ENCODE measurements at places on chromosomes 5 and 9.

GRCh38 chr5:179229331-179229831 lies 115.9 kb downstream of the ADAMTS2 start:
- no peak for DNase-seq

- DNase-seq = no peak
Measured at GRCh38 chr5:172564883-172565282, 76.2 kb upstream of the NEURL1B start.

GRCh38 chr9:31168161-31168560 lies 1216.3 kb upstream of the ACO1 start:
- DNase-seq = no peak

GRCh38 chr5:68012429-68012828 lies 203.1 kb upstream of the PIK3R1 start:
- no peak for DNase-seq

GRCh38 chr9:110027671-110028081 lies 180.3 kb downstream of the C9orf152 start:
- no peak for DNase-seq

- no peak for DNase-seq
Measured at GRCh38 chr9:72383978-72384709, 19.1 kb upstream of the ZFAND5 start.

- DNase-seq = no peak
Measured at GRCh38 chr5:1011741-1012312, 3.2 kb downstream of the NKD2 start.

DNA sequence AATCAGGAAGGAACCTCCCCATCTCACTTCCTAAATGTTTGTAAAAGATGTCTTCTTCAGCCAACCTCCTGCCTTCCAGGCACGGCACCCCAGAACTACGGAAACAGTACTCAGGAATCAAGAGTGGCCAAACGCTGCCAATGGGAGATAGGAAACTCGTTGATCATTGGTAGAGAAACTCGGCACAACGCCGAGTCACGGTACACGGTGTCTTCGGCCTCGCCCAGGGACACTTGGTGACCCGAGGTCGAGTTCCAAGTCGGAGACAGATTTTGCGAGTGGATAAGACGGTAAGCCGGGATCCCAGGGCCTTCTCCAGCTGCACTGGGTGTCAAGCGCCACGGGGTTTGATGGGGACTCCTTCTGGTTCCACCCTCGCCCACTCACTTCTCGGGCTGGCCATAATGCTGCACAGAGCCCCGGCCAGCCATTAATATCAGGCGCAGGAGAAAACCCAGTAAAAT lies 343 bp downstream of the KIAA0825 start:
- DNase-seq = no peak

DNA sequence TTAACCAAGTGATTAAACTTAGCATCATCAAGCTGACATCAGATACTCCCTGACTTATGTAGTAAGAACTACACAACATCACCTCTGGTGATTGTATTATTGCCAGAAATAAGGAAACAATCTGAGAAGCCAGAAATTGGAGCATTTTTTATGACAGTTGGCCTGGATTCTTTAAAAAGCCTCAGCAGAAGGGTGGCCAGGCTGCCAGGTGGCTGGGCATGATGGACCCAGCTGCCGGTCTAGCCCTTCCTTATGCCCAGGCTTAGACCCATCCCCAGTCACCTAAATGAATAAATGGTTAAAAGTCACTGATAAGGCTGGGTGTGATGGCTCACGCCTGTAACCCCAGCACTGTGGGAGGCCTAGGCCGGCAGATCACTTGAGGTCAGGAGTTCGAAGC lies 12.8 kb downstream of the OR1K1 start:
- DNase-seq = no peak

- no peak for DNase-seq
Measured at GRCh38 chr5:7676455-7676854, 174.5 kb downstream of the CFAP90 start.

GRCh38 chr5:62413711-62414110 lies 1.1 kb downstream of the IPO11 start:
- no peak for DNase-seq

DNA sequence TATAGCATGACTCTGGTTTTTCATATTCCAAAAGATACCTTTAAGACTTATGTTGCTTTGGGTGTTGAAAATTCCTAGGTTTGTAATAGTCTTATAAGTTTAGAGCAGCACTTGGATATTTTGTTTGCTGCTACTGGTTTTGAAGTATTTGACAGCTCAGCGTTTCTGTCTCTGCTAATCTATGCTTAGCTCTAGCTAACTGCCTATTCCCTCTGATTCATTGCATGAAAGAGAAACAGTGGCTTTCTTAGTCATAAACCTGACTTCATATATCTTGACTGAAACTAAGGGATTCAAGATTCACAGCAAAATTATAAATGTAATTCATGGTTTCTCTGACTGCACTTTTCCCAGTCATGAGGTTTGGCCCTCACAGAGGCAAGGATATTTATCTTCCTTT lies 35.6 kb upstream of the ANXA1 start:
- no peak for DNase-seq

- DNase-seq = no peak
Measured at GRCh38 chr5:100860407-100860806, 42.7 kb downstream of the ST8SIA4 start.

DNA sequence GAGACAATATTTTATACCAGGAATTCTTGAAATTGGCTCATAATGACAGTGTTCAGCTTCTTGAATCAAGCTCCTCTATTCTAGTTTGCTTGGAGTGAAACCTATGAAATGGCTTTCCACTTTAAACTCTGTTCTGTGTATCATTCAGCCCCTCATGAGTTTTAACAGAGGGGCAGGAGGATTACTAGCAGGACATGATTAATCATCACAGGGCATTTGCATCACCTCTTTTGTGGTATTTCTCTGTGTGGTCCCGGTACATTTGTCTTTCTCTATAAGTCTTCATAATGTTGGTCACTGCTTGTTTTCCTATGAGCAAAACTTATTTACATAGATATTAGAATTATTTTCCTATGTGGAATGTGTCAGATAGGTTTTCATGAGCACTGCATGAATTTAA lies 21.2 kb downstream of the CAST start:
- no peak for DNase-seq

DNA sequence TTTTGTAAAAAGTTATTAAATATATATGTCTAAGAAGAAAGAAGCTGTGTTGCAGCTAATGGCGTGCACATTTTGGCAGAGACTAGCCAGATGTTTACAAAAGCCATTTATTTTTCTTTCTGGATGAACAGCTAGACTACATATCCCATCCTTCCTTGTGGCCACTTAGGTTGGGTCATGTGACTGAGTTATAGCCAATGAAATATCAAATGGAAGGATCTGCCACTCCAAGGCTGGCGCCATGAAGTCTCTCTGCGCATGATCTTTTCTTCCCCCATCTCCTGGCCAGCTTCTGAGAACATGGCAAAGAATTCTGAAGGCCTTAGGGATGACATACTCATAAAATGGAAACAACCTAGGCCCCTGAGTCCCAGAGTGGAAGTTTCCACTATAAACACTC lies 244.2 kb upstream of the DAB2 start:
- no peak for DNase-seq

DNA sequence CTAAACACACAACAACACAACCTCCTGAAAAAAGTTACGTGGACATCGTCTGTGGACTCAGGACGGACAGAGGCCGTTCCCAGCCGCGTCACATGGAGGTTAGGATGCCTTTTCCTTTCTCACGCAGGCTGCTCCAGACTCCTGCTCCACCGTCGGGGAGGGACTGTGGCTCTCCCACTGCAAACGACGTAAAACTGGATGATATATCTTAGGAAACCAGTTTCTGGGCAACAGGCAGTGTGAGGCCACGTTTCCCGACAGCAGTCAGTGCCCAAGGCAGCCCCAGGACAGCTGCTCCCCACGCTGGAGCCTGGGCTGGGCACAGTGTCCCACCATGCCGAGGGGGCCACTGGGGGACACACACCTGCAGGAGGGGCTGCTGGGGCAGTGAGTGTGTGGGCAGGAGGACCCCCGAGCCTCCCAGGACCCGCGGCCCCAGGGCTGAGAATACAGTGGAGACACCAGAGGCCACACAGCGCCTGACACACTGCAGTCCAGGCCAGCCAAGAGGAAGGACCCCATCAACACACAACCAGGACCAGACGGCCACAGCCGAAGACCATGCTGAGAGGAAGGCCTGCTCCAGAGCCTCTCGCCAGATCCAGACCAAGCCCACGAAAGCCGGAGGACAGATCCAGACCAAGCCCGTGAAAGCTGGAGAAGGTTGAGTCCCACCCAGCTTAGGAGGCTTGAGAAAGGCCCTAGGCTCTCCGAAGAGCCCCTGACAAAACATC lies 26.2 kb downstream of the EXD3 start:
- no peak for DNase-seq

GRCh38 chr9:117779760-117780159 lies 75.6 kb downstream of the TLR4 start:
- DNase-seq = no peak

DNA sequence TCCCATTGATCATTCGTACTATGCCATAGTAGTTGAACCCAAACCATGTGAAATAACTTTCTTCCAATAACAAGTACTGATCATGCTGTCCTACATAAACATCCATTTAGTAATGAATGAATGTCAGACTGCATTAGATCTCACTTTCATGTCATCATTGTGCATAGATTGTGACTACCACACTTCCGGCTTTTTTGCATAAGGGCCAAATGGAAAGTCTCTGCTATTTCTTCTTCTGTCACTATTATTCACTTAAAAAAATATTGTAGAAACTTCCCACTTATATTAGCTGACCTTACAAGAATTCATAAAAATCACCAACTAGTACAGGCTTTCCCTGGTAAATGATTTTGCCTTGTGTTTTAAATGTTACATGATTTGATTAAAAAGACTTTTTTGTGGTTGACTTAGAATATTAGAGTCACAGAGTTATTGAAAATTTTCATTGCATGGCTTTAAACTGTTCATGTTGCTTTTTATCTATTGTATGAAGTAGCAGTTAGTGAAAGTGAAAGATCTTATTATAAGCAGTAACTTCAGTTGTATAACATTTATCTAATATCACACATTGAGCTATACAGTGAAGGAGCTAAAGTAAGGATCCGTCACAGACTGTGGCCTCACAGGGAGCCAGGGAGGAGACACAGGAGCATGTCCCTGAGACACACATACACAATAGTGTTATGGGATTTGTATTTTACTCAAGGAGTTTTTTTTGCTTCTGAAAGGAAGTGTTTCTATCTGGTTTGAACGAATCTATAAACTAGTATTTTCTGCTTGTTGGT lies 33.9 kb downstream of the LMNB1 start:
- DNase-seq = no peak

DNA sequence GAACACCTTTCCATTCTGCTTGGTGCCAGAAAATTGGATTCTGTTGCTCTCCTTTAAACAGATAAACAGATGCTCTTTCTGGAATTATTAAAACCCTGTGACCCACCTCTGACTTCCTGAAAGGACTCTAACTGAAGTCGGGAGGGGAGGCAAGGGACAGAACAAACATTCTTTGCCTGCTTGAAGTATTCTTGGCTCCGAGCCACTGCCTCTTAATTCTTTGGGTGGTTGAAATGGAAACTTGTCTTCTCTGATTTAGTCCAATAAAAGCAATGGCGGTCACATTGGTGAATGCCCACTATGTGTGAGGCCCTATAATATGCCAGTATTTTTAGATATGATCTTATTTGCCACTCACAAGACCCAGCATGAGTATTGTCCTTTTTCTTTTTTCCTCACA lies 236.8 kb downstream of the SLIT3 start:
- DNase-seq = no peak

GRCh38 chr5:64595031-64595855 lies 89.4 kb downstream of the RGS7BP start:
- DNase-seq = no peak

GRCh38 chr5:5658226-5658625 lies 235.7 kb downstream of the ICE1 start:
- DNase-seq = no peak

GRCh38 chr5:5932824-5933223 lies 445.5 kb downstream of the MED10 start:
- no peak for DNase-seq

- no peak for DNase-seq
Measured at GRCh38 chr9:90909225-90909624, 107.6 kb downstream of the SYK start.

- no peak for DNase-seq
Measured at GRCh38 chr9:130157079-130157478, 15.1 kb upstream of the NCS1 start.

- no peak for DNase-seq
Measured at GRCh38 chr9:131423171-131423581, 29.3 kb downstream of the PRRC2B start.

DNA sequence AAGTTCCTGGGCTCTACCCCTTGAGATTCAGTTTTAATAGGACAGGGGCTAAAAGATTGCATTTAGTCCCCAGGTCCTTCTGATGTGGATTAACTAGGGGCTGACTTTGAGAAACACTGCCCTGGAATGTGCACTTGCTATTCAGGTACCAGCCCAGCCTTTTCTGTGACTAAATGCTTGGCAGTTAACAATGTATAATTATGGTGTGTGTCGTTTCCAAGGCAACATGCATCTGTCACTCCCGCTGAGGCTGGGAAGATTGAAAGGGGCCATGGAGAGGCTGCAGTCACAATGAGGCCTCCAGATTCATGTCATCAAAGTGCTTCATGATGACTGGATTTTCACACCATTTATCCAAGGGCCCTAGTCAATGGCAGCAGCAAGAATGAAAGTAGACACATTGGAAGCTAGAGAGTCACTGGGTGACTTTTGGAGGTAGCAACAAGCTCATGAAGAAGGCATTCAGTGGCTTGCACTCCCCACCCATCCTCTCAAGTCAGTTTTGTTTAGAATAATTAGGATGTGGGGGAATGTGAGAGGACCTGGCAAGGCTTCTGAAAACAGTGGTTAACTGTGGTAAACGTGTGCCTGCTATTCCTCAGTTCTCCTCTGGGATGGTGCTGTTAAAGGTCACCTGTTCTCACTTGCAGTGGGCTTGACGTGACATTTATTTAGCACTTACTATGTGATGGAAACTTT lies 28.3 kb downstream of the RAI14 start:
- DNase-seq = no peak

DNA sequence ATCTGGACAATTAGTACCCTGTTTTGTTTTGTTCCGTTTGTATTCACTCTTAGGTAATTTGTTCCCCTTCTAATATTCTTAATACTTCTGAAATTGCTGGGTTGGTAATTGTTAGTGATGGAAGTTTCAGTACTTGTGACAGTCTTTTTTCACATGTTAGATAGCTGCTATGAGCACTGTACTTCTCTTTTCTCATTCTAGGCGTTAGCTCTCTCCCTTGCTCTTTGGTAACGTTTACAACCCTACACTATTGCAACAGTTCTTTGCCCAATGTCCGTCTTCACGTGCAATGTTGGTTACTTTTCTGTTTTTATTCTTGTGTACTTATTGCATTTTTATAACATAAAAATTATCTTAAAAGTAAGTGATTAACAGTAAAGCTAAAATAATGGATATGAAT lies 1509.0 kb downstream of the MAT2B start:
- no peak for DNase-seq

GRCh38 chr9:75997206-75997605 lies 106.7 kb downstream of the PCSK5 start:
- no peak for DNase-seq

- DNase-seq = no peak
Measured at GRCh38 chr9:36213989-36214388, 23.3 kb downstream of the CLTA start.

- no peak for DNase-seq
Measured at GRCh38 chr9:127293328-127293727, 28.8 kb downstream of the GARNL3 start.

GRCh38 chr5:80928073-80928472 lies 32.1 kb upstream of the RASGRF2 start:
- DNase-seq = no peak
